ENCODE measurements at places on chromosomes 2 and 18. TPM values are rescaled to one million over a fixed set of nuclear protein-coding genes. Genes with fewer than 3 reads are reported as not detected.
A peak's percentile ranks its signal among the peaks of the same experiment; 100 is the strongest.

DNA sequence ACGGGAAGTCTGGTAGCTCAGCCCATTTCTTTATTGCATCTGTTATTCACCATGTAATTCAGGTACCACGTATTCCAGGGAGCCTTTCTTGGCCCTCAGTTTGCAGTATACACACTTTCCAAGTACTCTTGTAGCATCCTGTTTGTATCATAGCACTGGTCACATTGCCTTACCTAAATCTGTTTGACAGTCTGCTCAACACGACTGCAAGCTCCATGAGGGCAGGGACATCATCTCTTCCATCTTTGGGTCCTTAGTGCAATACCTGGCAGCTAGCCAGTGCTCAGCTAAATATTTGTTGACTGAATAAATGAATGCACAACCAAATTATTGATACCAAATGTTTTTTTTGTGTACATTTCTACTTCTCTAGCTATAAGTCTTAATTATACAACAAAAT, 11.2 kb upstream of the IL18R1 start:
- no peak for DNase-seq

The COL4A3 gene
- polyA plus RNA-seq: not detected

GRCh38 chr2:106332054-106332453, 136.2 kb downstream of the RGPD3 start:
- no peak for DNase-seq

- no peak for DNase-seq
Observed at GRCh38 chr2:96839293-96839874, 4.4 kb downstream of the ANKRD23 start.

DNA sequence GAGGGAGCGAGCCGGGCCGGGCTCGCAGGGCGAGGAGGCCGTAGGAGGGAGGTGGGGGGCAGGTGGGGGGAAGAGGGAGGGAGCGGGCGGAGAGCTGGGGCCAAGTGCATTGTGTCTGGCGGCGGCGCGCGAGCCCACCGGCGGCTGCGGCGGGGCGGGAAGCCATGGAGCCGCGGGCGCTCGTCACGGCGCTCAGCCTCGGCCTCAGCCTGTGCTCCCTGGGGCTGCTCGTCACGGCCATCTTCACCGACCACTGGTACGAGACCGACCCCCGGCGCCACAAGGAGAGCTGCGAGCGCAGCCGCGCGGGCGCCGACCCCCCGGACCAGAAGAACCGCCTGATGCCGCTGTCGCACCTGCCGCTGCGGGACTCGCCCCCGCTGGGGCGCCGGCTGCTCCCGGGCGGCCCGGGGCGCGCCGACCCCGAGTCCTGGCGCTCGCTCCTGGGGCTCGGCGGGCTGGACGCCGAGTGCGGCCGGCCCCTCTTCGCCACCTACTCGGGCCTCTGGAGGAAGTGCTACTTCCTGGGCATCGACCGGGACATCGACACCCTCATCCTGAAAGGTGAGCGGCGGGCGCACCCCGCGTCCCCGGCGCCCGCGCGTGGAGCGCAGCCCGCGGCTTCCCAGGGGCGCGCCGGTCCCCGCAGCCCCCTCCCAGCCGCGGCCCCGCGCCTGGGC, at the start of gene TMEM178A:
TMEM178A (plus strand) TSS at position 107 of the 680 bp plus-strand sequence; CDS start at position 165, 58 bp downstream.
- DNase-seq: peak; percentile 90

DNA sequence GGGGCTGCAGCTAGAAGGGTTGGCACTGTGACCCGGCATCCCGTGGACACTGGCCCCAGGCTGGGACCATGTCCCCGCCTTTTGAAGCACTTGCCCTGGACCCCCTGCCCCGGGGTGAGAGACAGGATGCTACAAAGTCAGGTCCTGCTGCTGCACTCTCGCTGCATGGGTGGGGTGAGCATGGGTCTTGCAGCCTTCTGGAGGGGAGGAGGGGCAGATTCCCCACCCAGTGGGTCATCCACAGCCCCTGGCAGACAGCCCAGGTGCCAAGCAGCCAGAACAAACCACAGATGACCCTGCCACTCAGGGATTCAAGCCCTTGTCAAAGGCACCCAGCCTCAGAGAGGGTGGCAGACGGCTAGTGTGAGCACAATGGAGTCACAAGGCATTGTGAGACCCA, 5.7 kb upstream of the NMUR1 start:
- DNase-seq: no peak

GRCh38 chr2:238761868-238762267, 86.0 kb upstream of the TWIST2 start:
- DNase-seq: no peak

GRCh38 chr2:68865108-68865507, 6.1 kb downstream of the BMP10 start:
- DNase-seq: no peak

The GALNT3 gene
- polyA plus RNA-seq: 0.05 TPM

- peak; percentile 35 for DNase-seq
Observed at GRCh38 chr2:88600038-88600465, 27.2 kb downstream of the EIF2AK3 start.

- no peak for DNase-seq
Observed at GRCh38 chr2:213152888-213153287, 1.5 kb upstream of the IKZF2 start.

The GCG gene
- not detected for polyA plus RNA-seq

The SOX11 gene
- polyA plus RNA-seq: 3.4 TPM

GRCh38 chr2:240597419-240598181, 11.1 kb downstream of the CAPN10 start:
- no peak for DNase-seq

- no peak for DNase-seq
Observed at GRCh38 chr2:96729748-96730147, 10.1 kb downstream of the LMAN2L start.

GRCh38 chr2:5701266-5701665, 9.1 kb downstream of the SOX11 start:
- DNase-seq: no peak

DNA sequence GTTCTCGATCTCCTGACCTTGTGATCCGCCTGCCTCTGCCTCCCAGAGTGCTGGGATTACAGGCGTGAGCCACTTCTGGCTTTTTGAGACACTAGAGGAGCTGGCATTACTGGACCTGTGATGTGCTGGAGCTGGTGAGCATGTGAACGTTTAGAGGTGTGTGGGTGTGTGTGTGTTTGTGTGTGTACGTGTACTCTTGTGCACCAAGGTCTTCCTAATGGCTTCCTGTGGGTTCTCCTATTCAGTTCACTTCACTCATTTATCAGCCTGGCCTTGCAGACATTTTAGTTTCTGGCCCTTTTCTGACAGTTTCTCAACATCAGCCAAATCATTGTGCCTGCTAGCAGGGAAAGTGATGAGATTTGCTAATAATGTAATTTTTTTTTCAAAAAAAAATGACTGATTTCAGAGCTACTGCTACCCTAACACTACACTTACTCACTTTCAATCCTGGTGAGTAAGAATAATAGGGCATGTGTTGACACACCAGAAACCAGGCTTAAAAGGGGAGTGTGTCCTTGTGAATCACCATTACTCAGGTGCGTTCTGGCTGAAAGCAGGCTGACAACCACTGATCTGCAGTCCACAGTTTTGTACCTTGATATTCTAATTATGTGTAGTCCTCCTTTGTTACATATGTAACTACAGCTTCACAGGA, 41.0 kb upstream of the ACTR3 start:
- DNase-seq: no peak

- DNase-seq: no peak
Observed at GRCh38 chr2:120451334-120451733, 105.4 kb downstream of the INHBB start.

- DNase-seq: no peak
Observed at GRCh38 chr2:235663875-235664274, 170.0 kb downstream of the AGAP1 start.

- DNase-seq: no peak
Observed at GRCh38 chr2:56021136-56021474, 97.5 kb upstream of the EFEMP1 start.

The LONRF2 gene
- polyA plus RNA-seq: 2.4 TPM

DNA sequence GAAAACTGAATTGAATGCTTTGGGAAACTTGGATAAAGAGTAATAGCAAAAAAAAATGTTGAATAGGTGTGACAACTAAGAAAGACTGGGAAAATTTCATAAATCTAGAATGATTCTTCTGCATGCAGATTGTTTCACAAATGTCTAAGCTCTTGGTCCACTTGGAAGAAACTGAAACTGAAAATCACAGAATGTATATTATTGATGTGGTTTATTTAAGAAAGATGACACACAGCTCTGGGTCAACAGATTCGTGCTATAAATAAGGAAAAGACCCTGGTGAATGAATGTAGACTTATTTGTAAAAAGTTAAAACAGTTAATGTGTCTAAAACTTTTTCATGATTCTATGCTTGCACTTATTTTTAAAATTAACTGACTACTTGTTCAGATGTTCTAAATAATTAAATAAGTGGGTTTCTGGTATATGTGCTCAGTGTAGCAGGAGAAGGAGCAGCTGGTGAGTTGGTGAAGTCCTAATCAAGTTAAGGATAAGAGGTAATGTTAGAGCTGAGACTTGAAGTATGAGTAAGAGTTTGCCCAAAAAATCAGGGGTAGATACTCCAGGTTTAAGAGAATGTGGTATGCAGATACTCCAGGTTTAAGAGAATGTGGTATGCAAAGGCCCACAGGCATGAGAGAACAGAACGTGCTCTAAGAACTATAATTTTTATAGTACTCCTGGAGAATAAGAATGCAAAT, 24.5 kb downstream of the UGP2 start:
- no peak for DNase-seq

- peak; percentile 0 for DNase-seq
Observed at GRCh38 chr2:145431181-145431951, 911.4 kb upstream of the ZEB2 start.

- DNase-seq: no peak
Observed at GRCh38 chr2:79960519-79960918, 344.0 kb downstream of the LRRTM1 start.

DNA sequence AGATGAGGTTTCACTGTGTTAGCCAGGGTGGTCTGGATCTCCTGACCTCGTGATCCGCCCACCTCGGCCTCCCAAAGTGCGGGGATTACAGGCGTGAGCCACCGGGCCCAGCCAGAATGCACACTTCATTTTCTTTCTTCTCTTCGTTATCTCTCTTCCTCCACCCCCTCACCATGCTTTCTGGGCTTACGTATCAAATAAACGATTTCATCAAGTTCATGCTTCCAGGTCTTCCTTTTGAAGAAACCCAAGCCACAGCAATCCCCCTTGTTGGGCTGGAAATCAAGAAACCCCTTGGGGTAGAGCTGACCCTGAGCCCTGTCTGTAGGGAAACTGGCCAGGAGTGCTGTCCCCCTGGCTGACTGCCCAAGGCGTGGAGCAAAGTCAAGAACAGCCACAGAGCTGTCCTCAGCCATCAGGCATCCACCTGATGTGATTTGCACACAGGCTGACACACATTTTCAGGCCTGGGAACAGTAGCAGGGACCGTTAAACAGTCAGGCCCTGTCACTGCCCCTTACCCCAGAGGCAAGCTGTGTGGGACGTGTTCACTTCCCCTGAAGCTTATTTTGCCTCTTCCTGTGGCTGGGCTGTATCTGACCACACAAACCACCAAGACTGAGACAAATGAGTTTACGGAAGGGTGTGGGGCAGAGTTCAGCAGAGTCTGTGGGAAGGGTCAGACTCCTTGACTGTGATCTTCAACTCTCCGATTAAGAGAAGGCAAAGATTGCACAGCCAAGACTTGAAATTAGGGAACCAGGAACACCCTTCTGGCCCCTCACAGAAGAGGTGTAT, 15.1 kb upstream of the NMUR1 start:
- DNase-seq: no peak

GRCh38 chr2:78553866-78554647, 471.4 kb upstream of the REG3G start:
- peak; percentile 77 for DNase-seq

DNA sequence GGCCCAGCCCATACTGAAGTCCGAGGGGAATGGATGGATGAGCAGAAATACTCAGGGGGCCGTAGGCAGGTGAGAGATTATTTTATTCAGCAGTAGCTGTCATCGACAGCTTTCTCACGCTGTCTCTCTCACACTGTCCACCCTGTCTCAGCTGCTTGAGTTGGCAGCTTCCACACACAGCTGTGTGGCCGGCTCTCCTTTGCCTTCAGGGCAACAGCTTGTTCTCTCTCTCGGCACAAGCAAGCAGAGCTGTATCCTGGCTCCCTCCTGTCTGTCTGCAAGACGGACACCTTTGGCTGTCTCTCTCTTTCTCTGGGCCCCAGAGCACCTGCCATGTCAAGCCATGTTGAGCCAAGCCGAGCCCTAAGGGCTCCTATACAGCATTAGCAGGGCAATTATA, 9.8 kb upstream of the PAPOLG start:
- peak; percentile 20 for DNase-seq

DNA sequence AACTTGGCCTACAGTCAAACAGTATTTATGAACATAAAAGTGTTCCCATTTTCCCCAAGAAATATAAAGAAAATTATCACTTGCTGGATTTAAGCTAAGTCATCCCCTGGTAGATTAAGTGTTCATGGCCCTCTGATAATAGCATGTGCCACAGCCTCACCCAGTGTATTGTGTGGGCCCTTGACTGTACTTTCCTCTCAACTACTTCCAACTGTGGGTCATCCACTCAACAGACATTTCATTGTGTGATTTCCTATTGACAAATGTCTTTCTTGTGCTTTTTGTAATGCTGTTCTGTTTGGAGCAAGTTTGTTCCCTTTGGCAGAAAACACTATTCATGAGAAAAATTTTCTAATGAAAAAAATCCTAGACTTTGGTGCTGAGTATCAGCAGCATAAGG, 48.4 kb upstream of the TMEM17 start:
- no peak for DNase-seq

- DNase-seq: no peak
Observed at GRCh38 chr2:66573821-66574233, 138.9 kb downstream of the MEIS1 start.

GRCh38 chr2:54899576-54900200, 150.6 kb downstream of the RTN4 start:
- DNase-seq: peak; percentile 27

The CNGA3 gene
- not detected for polyA plus RNA-seq

DNA sequence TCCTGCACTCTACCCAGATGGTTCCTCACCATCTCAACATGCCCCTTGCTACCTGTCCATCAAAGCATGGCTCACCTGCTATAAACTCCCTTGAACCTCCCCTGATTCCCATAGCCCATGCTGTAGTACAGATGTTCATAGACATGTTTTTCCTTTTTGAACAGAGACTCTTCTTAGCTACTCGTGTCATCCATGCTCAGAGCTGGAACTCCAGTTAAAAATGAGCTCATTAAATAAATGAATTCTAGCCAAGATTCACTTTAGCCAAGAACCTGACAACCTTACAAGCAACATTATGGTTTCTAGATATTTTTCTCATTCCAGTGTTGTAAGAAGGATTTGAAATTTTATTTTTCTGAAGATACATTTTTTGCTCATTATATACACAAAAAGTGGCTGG, 65.0 kb downstream of the SCG2 start:
- DNase-seq: no peak

Measured in SK-N-SH (cell line).